CD8-positive, alpha-beta T cell (primary cell): ENCODE measurements at places on chromosomes 1 and 21.
A peak's percentile ranks its signal among the peaks of the same experiment; 100 is the strongest.

DNA sequence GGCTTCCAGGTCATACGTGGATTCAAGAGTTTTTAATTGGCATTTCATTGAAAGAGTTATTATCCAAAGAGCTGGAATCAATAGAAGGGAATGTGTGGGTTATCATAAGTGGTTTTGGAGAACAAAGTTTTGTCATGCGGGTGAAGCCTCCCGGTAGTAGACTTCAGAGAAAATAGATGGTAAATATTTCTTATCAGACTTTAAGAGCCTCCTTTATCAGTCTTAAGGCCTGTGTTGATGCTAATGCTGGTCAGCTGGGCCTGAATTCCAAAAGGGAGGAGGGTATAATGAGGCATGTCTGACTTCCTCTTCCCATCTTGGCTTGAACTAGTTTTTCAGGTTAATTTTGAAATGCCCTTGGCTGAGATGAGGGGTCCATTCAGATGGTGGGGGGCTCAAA lies 89.7 kb downstream of the ITSN1 start:
- no peak for DNase-seq

- no peak for DNase-seq
Observed at GRCh38 chr1:30462826-30463425, 260.5 kb downstream of the MATN1 start.

- DNase-seq: peak; percentile 19
Observed at GRCh38 chr1:231931846-231932454, 305.4 kb downstream of the DISC1 start.

- DNase-seq: no peak
Observed at GRCh38 chr1:237811633-237812032, 79.1 kb downstream of the ZP4 start.

DNA sequence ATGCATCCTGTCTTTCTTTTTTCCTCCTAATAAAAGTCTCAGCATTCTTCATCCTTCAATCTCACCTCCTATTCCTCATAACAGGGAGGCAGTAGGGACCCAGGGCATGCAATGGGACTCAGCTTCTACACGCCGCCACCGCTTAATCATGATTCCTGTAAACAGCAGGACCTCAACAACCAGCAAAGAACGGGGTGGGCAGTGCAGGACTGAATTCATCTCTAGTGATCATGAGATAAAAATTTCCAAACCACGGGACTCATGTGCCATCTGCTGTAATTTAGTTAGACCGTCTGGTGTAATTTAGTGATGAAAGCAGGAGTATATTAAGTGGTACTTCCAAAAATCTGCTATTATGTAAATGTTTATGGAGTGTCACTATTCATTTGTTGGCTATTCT lies 5.4 kb downstream of the PRAMEF12 start:
- DNase-seq: no peak

- no peak for DNase-seq
Observed at GRCh38 chr1:210938416-210938925, 195.5 kb downstream of the KCNH1 start.

GRCh38 chr1:100875228-100875627 lies 19.4 kb downstream of the EXTL2 start:
- no peak for DNase-seq

- peak; percentile 73 for DNase-seq
Observed at GRCh38 chr1:161098210-161099068, at the start of gene KLHDC9. Gene KLHDC9, plus strand, starts transcription at chr1:161098361. Its CDS starts 175 bp downstream, at chr1:161098536.

DNA sequence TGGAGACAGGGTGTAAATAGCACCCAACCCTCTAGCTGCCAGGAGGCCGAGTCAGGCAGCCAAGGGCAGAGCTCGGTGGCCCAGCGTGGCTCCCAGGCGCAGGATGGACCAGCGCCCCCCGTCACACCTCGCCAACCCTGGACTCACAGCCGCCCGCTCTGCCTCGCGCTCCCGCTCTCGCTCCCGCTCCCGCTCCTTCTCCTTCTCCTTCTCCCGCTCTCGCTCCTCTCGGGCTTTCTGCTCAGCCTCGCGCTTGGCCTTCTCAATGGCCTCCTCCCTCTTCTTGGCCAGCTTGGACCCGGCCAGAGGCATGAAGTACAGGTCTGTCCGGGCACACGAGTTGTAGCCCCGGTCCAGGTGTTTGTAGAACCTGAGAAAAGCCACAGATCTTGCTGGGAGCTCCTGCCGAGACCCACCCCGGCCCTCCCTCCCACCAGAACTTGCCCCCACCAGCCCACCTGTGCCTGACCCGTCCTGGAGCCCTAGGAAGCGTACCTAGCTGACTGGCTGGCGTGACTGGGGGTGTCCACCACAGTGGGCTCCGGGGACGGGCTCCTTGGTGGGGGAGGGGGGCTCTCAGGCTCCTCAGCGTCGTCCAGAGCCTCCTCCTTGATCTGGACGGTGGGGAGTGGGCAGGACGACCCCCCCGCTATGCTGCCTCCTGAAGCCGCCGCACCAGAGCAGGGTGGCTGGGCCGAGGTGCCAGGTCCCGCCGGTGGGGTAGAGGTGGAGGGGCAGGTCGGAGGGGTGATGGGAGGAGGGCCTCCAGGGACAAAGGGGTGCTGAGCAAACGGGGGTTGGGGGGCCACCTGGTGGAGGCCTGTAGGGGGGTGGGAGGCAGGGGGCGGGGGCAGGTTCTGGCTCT lies 41.9 kb downstream of the SLC45A1 start:
- no peak for DNase-seq

GRCh38 chr21:45081636-45082035 lies 7.3 kb downstream of the ADARB1 start:
- no peak for DNase-seq

DNA sequence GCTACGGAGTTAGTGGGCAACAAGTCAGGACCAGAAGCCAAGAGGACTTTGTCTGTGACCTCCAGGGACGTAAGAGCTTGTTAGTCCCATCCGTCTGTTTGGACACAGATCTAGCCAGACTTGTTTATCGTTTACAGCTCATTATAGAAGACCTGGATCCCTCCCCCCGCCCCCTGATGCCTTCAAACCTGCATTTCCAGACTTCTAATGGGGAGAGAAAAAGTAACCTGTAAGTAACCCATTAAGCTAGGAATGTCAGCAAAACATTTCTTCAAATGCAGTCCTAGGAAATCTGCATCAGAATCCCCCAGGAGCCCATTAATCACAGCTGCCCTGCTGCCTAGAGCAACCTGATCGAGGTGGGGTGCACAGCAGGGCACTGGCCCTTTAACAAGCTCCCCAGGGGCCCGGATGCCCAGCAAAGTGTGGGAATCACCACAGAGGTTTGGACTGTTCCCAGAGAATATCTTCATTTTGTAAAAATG lies 1.4 kb upstream of the MAD2L2 start:
- no peak for DNase-seq

GRCh38 chr1:190699165-190699564 lies 221.5 kb upstream of the BRINP3 start:
- DNase-seq: no peak

DNA sequence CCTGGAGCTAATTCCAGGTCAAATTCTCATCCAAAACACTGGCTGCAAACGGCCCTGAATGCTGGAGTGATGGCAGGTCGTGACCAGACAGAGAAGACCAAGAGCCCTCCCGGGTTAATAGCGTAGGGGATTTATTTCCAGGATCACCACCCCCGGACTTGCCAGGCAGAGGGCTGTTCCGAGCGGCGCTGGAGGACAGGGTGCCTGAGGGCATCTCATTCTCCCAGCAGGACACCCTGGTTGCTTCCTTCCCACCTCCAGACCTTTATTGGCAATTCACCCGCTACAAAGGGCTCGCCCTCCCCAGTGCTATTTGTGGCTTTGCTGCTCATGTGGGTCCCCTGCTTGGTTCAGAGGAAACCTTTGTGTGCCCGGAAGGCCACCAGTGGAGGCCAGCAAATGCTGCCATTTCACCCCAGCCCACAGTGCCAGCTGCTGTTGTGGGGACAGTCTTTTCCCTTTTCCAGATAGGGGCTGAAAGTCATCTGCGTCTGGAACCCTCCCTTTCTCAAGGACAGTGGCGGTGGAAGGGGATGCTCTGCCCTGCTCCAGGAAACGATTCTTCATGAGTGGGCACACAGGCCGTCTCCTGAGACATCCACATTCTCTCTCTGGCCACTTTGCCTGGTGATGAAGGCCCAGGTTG lies 19.0 kb upstream of the C1orf174 start:
- no peak for DNase-seq

DNA sequence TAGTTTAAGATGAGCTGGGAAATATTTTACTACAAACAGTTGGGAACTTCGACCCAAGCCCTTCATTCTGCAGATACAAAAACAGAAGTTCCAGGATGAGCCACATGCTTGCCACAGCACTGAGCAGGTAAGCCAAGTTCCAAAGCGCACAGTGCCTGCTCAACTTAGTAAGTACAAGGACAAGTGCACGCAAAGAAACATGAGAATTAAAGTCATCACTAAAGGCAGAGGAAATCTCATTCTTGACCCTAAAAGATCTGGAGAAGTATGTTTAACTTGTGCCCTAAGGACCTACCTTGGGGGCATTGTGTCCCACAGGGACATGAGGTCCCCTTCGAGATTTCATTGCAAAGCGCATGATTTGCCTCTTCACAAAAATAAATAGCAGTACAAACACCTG lies 1.2 kb upstream of the UBAP2L start:
- no peak for DNase-seq

DNA sequence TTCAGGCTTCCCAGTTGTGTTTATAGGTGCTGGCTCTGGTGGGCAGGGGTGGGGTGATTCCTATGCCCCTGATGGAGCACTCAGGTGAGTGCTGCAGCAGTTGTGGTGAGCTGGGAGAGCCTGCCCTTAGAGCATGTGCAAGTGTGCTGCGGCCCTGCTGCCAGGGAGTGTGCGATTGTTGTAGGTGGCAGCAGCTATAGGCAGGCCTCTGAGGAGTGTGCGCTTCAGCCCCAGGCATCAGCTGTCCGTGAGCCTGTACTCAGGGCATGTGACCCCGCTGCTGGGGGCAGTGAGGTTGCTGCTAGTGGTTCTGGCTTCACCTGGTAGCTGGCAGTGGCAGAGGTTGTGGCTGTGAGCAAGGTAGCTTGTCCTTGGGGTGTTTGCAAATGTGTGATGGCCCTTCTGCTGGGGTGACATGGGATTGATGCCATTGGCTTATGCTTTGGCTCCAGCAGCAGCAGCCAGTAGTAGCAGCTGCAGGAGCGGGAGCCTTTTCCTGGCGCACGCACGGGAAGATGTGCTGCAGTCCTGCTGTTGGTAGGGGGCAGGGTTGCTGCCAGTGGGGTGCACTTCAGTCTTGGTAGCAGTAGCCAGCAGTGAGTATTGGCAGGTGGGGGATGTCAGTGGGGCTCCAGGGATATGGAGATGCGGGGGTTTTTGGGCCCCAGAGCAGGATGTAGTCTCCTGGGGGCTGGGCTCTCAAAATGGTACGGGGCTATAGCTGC lies 37.7 kb downstream of the SYCP1 start:
- DNase-seq: no peak

DNA sequence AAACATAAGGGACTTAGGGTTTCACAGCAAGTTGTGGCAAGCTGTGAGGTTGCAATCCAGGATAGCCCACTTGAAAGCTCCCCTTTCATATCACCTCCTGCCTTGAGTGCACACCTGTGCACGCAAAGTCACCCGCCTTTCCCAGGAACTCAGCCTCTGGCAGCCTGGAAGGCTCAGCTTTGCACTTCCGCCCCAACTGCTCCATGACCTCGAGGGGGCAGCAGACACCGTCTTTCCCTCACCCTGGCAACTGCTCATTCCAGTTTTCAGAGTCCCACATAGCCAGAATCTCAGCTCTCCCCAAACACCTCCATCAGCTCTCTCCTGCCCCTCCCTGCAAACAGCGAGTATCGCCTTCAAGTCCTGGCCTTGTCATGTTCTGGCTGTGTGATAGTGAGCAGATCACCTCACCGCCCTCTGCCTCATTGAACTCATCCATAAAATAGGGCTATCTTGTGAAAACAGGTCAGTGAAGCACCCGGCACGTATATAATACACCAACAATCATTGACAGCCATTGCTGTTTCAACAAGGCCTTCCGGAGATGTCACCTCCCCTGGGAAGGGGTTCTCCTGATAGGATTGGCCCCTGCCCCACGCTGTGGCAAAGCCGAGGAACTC lies 32.2 kb upstream of the EPB41 start:
- DNase-seq: peak; percentile 85

- no peak for DNase-seq
Observed at GRCh38 chr1:208159555-208160258, 84.5 kb downstream of the PLXNA2 start.

- DNase-seq: no peak
Observed at GRCh38 chr1:229757226-229757625, 131.2 kb downstream of the URB2 start.

- DNase-seq: no peak
Observed at GRCh38 chr1:150183061-150183460, 33.3 kb downstream of the PLEKHO1 start.

- no peak for DNase-seq
Observed at GRCh38 chr1:69263921-69264391, 303.8 kb upstream of the LRRC7 start.

GRCh38 chr1:225776294-225776693 lies 1.3 kb upstream of the SRP9 start:
- DNase-seq: no peak

- DNase-seq: peak; percentile 67
Observed at GRCh38 chr21:42818328-42818749, 61.0 kb downstream of the WDR4 start.

- DNase-seq: peak; percentile 50
Observed at GRCh38 chr21:16330082-16330907, 600.5 kb downstream of the USP25 start.

DNA sequence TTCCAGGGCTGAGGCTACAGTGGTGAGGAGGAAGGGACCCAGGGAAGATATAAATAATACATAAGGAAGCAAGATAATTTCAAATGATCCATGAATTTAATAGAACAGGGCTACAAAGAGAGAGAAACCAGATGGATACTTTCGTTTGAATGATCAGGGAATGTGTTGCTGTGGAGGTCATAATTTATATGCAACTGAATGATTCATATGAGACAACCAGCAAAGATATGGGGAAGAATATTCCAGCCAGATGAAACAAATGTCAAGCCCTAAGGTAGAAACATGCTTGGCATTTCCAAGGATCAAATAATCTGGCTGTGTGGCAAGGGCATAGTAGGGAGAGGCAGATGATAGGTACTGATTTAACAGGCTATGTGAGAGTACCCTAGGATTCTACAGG lies 84.8 kb upstream of the ZC3H11B start:
- DNase-seq: no peak

GRCh38 chr1:24483441-24483840 lies 19.2 kb upstream of the RCAN3 start:
- DNase-seq: no peak
